ENCODE measurements at places on chromosomes 11 and 22. TPM values are rescaled to one million over a fixed set of nuclear protein-coding genes. Genes with fewer than 3 reads are reported as not detected.

GRCh38 chr11:130087294-130087926, 17.7 kb downstream of the APLP2 start:
- H3K4me3 ChIP-seq, result no peak overlapping the region
- no peak overlapping the region for H3K27ac ChIP-seq
- H3K4me1 ChIP-seq, result peaks cover 34% of the 10 kb centered on the region
- H3K36me3 ChIP-seq, result no peaks in the 10 kb centered on the region

MIOX gene
- total RNA-seq, result not detected

GRCh38 chr11:60777572-60777971, 7.6 kb upstream of the MS4A10 start:
- no peaks in the 10 kb centered on the region for H3K27me3 ChIP-seq
- no peak overlapping the region for H3K27ac ChIP-seq
- DNase-seq, result no peak
- H3K4me1 ChIP-seq, result no peaks in the 10 kb centered on the region
- H3K36me3 ChIP-seq, result no peaks in the 10 kb centered on the region
- H3K4me3 ChIP-seq, result no peak overlapping the region

GRCh38 chr22:25654676-25655075, 87.3 kb upstream of the MYO18B start:
- no peaks in the 10 kb centered on the region for H3K27me3 ChIP-seq
- DNase-seq, result no peak
- H3K4me1 ChIP-seq, result no peaks in the 10 kb centered on the region
- H3K4me3 ChIP-seq, result no peak overlapping the region
- H3K36me3 ChIP-seq, result no peaks in the 10 kb centered on the region
- no peak overlapping the region for H3K27ac ChIP-seq

DCDC1 gene
- total RNA-seq, result 2.1 TPM

- H3K4me3 ChIP-seq, result no peak overlapping the region
- no peak overlapping the region for H3K27ac ChIP-seq
- peaks cover 49% of the 10 kb centered on the region for H3K36me3 ChIP-seq
- no peaks in the 10 kb centered on the region for H3K27me3 ChIP-seq
- H3K4me1 ChIP-seq, result no peaks in the 10 kb centered on the region
These were observed 17.3 kb downstream of the TRMU start for GRCh38 chr22:46352691-46353386.

GRCh38 chr11:31487848-31488247, 21.6 kb downstream of the IMMP1L start:
- no peaks in the 10 kb centered on the region for H3K36me3 ChIP-seq
- H3K27me3 ChIP-seq, result no peaks in the 10 kb centered on the region
- H3K4me3 ChIP-seq, result no peak overlapping the region
- H3K4me1 ChIP-seq, result no peaks in the 10 kb centered on the region
- H3K27ac ChIP-seq, result no peak overlapping the region
- no peak for DNase-seq

DNA sequence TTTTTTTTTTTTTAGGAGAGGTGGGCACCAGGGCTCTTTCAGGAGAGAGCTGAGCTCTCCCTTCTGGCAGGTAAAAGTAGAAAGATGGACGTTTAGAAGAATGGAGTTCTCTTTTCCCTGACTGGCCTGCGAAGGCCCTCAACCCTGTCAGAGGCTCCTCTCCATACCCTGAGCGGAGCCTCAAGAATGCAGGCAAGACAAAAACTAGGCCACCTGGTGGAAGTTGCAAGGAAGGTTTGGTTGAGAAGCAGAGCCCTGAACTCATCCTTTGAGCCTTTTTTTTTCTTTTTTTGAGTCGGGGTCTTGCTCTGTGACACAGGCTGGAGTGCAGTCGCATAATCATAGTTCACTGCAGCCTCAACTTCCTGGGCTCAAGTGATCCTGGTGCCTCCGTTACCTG, 1.4 kb downstream of the OTOG start:
- H3K4me1 ChIP-seq, result no peaks in the 10 kb centered on the region
- H3K27ac ChIP-seq, result no peak overlapping the region
- no peak overlapping the region for H3K4me3 ChIP-seq

DNA sequence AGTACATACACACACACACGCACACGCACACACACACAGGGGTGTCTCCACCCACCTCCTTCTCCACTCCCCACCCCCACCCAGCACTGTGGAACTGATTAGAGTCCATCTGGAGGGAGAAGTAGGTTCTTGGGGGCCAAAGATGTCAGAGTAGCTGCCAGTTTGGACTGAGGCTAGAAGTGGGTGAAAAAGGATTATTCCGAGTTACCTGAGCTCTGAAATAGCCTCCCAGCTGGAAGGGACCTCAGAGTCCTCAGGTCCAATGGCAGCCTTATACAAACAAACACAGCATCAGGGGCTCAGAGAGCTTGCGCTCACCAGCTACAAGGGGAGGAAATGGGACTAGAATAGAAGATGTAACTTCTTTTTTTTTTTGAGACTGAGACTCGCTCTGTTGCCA, 20.8 kb downstream of the IL10RA start:
- H3K27ac ChIP-seq, result no peak overlapping the region
- DNase-seq, result no peak

GRCh38 chr22:38074181-38075104, 9.5 kb downstream of the SLC16A8 start:
- no peak overlapping the region for H3K27ac ChIP-seq
- H3K4me1 ChIP-seq, result no peaks in the 10 kb centered on the region
- DNase-seq, result no peak
